ENCODE measurements at places on chromosomes 7 and 10. TPM values are rescaled to one million over a fixed set of nuclear protein-coding genes. Genes with fewer than 3 reads are reported as not detected.

Gene GNAT3
- total RNA-seq: not detected

Gene ENTPD7
- 7.5 TPM for total RNA-seq

- no peak for DNase-seq
These were observed 119.0 kb downstream of the HTR7 start for GRCh38 chr10:90738885-90739284.

GRCh38 chr7:116018731-116019130 lies 11.8 kb downstream of the TFEC start:
- DNase-seq: no peak

DNA sequence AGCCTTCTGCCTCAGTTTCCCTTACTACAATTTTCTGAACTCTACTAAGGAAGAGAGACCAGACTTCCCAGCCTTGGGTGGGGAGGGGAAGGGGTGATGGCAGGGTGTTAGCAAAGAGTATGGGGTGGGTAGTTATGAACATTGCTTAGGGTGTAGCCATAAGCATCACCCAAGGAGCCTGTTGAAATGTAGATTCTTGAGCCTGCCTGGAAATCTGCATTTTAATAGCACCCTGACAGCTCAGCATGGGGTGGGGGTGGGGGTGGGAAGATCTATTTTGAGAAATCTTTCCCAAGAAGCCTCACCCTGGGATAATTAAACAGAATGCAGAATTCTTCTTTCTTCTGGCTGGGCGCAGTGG lies 164.8 kb downstream of the NRF1 start:
- DNase-seq: no peak

DNA sequence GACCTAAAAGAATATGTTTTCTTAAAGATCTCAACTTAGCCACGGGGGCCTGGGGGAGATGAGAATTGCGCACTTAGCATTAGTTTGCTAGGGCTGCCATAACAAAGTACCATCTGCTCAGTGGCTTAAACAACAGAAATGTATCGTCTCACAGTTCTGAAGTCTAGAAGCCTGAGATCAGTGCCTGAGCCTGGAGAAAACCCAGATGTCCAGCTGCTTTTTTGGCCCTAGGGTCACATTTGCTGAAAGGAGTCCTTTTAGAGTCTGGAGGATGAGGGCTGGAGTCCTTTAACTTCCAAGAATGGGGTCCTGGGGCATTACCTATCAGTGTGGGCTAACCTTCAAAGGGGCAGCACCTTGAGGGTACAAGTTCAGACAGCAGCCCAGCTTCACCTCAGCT lies 48.2 kb downstream of the SMURF1 start:
- DNase-seq: no peak

All from activated T-helper 2 cell treated with anti-CD3 and anti-CD28 coated beads, Interferon-gamma antibody, Interleukin-2, Interleukin-4, amounts not matched to agents 10 μg/mL and 5 μg/mL and 100 μg/mL, durations not matched to agents 14 hours and 24 hours and 36 hours (primary cell).